ENCODE measurements at places on chromosomes 1 and 21. TPM values are rescaled to one million over a fixed set of nuclear protein-coding genes. Genes with fewer than 3 reads are reported as not detected.
A peak's percentile ranks its signal among the peaks of the same experiment; 100 is the strongest.

Gene C8B
- total RNA-seq = 151 TPM

Gene PDC
- not detected for total RNA-seq

Gene PRKAA2
- total RNA-seq = 2.7 TPM

Gene NEK2
- not detected for total RNA-seq

Gene PIK3R3
- total RNA-seq = 3.7 TPM

Gene KRTAP20-2
- not detected for total RNA-seq

Gene PDPN
- total RNA-seq = 0.17 TPM

GRCh38 chr21:46532080-46532479 is 72.8 kb downstream of the S100B start:
- no peak for DNase-seq

GRCh38 chr21:45723049-45723958 is 79.8 kb downstream of the PCBP3 start:
- DNase-seq = no peak

GRCh38 chr1:198929111-198929604 is 290.3 kb downstream of the PTPRC start:
- DNase-seq = no peak

DNA sequence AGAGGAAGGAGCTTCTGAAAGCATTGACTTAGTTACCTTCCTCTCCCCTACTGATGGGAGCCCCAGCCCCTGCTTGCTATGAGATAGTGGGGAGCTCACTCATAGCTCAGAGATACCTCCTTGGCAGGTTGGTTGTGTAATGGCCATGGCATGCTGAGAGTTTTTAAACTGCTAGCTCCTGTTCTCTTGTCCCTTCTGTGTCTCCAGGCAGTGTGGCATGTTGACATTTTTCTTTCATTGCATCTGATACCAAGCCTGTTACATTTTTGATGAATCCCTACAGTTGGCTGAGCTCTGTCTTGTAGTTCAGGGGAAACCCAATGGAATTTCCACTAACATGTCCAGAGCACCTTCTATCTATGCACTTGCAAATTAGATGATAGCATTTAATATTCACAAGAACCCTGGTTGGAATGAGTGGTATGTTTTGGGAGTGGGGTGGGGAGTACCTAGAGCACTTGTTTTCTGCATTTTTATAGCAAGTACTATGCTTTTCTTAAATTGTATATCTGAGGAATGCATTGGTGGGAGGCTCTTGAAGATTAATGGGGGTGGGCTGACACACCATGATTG is 39.1 kb upstream of the EFCAB14 start:
- DNase-seq = no peak

- no peak for DNase-seq
These were observed 34.1 kb upstream of the DIP2A start for GRCh38 chr21:46424621-46425020.

GRCh38 chr1:208709981-208710380 is 465.8 kb upstream of the PLXNA2 start:
- DNase-seq = no peak

GRCh38 chr1:78716186-78716585 is 66.6 kb downstream of the IFI44 start:
- DNase-seq = no peak

DNA sequence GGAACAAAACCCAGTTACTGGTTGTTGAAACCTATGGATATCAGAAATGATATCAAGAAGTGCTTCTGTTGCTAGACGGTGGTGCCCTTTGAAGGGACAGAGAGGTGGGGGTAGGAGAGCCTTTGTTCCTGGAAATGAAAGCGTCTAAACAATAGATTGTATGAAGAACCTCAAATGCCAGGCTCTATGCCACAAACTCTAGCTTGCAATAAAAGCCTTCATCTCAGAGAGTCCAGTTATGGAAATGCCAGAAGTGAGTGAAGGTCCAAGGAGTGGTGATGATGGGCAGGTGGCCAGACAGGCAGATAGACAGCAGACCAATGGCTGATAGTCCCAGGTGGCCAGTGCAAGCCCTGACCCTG is 414.1 kb upstream of the PROX1 start:
- no peak for DNase-seq

GRCh38 chr1:109111386-109112055 is 2.4 kb upstream of the ELAPOR1 start:
- DNase-seq = no peak

- DNase-seq = peak; percentile 71
These were observed 3.1 kb downstream of the ADAMTSL4 start for GRCh38 chr1:150552128-150552910.

DNA sequence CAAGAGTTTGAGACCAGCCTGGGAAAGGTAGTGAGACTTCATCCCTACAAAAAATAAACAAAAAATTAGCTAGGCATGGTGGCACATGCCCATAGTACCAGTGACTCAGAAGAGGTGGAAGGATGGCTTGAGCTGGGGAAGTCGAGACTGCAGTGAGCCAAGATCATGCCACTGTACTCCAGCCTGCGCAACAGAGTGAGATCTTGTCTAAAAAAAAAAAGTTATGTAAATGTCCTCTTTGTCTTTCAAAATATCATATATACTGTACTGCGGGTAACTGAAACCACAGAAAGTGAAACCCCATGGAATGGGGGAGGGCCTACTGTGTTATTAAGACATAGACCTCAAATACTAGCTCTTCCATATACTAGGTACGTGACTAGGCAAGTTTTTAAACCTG is 20.8 kb downstream of the ACADM start:
- DNase-seq = no peak

DNA sequence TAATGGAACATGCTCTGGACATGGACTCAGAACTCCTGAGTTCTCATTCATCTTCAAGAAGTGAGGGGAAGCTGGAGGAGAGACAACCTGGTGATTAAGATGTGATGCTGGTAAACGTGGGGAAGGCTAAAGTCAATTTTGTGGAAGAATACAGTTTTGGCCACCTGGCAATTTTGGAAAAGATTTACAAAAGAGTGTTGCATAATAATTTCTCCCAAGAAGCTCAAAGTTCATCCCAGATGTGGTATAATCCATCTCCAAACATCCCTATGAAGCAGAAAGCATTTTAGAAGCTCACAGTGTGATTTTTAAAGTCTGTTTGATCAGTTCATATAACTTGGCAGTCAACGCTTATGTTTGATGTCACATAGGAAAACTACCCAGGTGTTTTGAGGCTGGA is 208.7 kb downstream of the LMX1A start:
- no peak for DNase-seq

GRCh38 chr1:36175137-36176095 is 19.5 kb downstream of the MAP7D1 start:
- DNase-seq = no peak

DNA sequence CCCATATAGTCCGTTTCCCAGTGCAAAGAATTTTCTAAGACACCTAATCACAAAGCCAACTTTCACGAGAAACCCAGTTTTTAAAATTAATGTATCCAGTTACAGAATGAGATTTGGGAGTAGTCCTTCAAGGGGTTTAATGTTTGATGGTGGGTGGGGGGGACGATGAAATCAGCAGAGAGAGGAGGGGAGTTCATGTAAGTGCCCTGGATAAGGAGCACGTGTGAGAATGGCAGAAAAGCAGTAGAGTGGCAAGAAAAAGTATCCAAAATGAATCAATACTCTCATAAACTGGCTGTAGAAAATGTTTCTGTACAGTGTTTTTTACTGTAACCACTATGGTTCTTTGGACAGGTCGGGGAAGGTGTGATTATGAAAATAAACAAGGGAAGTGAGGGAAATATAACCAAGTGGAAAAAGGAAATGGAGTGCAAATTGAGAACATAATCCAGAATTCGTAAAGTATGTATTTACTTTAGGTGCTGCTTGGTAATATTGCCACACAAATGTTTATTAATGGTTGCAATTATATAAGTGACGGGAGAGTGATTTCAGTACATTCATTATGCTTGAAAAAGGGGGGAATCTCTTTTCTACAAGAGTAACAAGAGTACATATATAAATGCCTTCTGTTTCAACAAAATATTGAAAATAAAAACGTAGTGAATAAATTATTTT is 118.7 kb upstream of the RRP15 start:
- no peak for DNase-seq

DNA sequence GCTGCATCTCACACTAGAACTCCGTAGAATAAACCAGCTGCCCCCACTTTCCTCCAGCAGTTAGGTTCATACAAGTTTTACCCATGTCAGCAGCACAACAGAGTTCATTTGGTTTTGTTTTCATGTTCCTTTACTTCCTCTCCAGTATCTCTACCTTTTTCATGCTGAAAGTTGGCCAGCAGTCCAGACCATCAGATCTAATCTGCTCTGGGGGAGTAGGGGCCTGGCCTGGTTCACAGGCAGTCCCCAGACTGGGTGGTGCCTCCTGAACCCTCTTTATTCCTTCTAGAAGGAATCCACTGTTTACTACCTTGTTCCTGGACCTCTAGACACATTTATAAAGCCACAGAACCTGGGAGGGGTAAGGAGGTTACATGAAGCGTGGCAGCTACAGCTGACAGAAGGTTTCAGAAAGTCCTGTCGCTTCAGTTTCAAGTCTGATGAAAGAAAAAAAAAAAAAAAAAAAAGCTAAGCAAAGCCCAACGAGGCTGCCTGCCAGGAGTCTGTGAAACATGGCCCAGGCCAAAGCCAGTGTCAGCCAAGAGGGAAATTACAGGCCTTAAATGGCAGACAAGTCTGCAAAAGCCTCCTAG is 184.6 kb upstream of the JUN start:
- no peak for DNase-seq

- no peak for DNase-seq
These were observed 117.2 kb downstream of the PCP4 start for GRCh38 chr21:39984286-39984991.

DNA sequence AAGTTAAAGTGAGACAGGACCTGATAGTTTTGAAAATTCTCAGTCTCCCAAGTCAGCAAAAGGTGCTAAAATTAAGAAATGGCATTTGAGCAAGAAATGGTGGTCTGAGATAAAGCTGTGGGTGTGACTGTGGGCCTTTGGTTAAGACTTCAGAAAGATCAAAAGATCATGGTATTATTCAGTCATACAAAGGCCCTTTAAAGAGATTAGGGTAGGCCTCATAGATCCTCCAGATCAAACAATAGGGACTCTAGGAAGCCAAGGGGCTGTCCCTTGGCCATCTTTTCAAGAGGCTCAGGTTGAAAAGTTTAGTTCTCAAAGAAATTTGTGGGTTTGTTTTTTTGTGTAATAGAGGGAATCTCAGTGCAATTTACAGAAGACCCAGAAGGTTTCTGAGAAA is 8.4 kb downstream of the HMGB4 start:
- no peak for DNase-seq

DNA sequence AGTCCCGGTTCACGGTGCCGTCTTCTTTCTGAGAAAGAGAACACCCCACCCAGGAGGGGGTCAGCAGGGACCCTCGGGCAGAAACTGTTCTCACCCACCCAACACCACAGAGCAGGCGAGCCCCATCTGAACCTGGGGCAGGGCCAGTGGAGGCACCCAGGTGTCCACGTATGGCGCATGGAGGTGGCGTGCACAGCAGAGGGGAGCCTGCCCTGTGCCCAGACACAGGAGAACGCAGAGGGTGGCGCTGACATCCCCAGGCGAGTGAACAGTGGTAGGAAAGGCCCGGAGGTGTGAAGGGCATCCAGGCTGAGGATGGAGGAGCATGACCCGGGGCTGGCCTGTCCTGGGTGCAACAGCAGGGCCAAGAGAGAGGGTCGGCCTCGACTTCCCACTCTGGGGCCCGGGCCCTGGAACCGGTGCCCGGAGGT is 91.1 kb downstream of the STUM start:
- no peak for DNase-seq

GRCh38 chr1:6288665-6289064 is 27.8 kb upstream of the GPR153 start:
- no peak for DNase-seq

- no peak for DNase-seq
These were observed 29.1 kb downstream of the CHML start for GRCh38 chr1:241611063-241611462.

GRCh38 chr21:46455575-46456385 is 2.9 kb upstream of the DIP2A start:
- peak; percentile 63 for DNase-seq

GRCh38 chr1:7501084-7501491 is 270.0 kb upstream of the VAMP3 start:
- no peak for DNase-seq

DNA sequence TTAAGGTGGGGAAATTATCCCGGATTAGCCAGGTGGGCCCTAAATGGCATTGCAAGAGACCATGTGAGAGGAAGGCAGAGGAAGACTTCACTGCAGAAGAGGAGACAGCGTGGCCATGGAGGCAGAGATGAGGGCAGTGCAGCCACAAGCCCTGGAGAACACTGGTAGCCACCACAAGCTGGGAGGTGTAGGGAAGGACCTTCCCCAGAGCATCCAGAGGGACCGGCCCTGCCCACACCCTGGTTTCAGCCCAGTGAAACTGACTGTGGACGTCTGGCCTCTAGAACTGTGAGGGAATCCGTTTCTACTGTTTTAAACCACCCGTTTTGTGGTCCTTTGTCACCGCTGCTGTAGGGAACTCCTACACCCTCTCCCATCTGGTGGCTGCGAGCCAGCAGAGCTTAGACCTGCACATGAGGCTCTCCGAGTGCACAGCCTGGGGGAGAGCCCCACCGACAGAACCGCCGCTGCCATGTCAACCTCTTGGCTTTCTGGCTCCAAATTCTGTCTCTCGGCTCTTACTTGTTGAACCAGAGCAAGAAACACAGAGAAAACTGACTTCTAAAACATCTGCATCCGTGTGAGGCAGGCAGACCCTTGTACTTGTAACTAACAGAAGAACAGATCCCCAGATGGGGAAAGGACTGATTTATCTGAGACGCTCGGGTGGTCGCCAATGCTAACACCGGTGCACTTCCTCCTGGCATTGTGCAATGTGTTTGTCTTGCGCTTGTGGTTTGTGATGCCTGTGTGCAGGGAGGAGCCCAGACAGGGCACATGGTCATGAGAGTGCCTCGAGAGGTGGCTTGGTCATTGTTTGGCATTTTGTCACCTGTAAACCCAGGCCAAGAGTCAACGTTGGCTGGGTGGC is 90.8 kb upstream of the TMPRSS2 start:
- no peak for DNase-seq

DNA sequence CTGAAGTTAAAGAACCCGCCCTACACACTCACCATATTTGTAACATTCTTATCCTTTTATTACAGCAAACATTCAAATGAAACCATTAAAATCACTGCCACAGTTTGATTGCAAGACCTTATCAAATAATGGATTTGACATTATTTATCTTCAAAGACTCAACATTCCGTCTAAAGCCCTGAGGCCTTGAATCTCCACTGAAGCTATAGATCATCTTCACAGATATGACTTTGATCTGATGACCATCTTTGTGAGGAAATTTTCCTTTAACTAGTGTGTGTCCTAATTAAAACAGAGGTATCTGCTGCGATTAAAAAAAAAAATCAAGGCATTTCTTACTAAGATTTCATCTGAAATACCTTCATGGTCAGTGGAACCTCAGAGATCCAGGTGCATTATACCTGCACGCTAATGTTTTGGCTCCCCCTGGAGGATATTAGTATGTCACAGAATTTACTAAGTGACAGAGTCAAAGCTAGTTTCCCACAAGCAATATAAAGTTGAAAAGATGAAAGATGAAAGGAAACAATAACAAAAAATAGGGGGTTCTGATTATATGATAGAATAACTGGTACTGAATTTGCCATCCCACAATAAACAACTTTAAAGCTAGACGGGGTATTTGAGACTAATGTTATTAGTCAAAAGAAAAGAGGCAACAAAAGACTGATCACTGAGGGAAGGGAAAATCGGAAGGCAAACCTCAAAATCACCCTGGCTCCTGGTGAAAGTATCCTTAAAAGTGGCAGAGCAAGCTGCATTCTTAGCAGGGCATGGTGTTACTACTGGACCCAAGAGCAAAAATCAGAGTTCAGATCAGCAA is 923.4 kb downstream of the NCAM2 start:
- no peak for DNase-seq

Data from liver (tissue), 10 donors.